Stimulated activated CD8-positive, alpha-beta memory T cell treated with anti-CD3 and anti-CD28 coated beads, Interleukin-2, amount 100 ng/mL, for 48 hours (primary cell): ENCODE measurements at places on chromosomes 1 and 21.
A peak's percentile ranks its signal among the peaks of the same experiment; 100 is the strongest.

- DNase-seq: no peak
Measured at GRCh38 chr1:91476533-91477217, 24.0 kb upstream of the CDC7 start.

- DNase-seq: no peak
Measured at GRCh38 chr1:59595774-59596173, 219.0 kb upstream of the HOOK1 start.

DNA sequence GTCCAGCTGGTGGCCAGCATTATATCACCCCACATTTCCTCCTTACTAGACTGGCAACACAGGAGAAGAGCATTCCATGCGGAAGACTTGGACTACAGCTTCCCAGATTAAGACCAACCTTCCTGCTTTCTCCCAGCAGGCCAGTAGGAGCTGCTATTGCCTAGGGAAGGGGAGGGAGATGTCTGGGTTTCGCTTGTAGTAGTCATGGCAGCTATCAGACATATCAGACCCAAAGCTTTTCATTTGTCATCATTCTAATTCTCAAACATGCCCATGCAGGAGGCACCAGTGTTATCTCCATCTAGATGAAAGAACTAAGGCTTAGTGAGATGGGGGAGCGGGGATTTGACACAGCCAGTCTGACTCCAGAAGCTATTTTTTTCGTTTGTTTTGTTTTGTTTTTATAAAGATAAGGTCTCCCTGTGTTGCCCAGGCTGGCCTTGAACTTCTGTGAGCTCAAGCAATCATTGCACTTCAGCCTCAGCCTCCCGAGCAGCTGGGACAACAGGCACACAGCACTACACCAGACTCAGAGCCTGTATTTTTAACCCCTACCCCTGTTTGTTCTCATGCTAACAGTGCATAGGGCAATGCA lies 4.5 kb downstream of the PLA2G2A start:
- no peak for DNase-seq

GRCh38 chr1:179990847-179991246 lies 36.2 kb downstream of the CEP350 start:
- no peak for DNase-seq

GRCh38 chr1:20449735-20450311 lies 36.2 kb downstream of the CAMK2N1 start:
- no peak for DNase-seq

DNA sequence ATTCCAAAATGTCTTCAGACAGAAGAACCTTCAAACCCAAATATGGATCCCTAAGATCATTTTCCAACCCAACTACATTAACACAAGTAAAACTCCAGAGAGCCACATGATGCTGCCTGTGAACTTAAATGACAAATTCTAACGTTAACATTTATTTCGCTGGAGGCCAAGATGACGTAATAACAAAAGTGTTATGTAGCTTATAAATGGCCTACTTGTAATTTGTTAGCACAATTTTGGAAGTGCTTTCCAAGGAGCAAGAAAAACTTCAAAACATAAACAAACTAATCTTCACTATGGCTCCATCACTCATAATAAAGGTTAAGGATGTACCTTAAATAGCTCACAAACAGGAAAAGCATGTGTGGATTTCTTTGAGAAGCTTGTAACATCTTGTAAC lies 126.7 kb downstream of the HLCS start:
- no peak for DNase-seq

DNA sequence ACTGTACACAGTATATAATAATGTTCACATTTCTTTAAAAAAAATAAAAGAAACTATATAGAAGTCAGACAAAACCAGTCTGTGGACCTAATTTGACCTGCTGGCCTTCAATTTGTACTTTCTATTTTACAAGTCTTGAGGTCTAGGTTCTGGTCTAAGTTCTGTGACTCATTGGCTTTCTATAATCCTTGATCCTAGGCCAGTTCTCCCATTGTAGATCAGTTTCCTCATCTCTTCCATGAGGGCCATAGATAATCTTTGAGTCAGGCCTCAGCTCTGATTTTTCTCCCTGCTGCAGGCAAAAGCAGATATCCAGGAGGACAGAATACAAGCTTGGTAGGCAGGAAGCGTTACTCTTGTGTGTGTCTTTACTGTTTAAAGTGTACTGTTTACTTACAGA lies 603.7 kb upstream of the CAMK1G start:
- DNase-seq: no peak

DNA sequence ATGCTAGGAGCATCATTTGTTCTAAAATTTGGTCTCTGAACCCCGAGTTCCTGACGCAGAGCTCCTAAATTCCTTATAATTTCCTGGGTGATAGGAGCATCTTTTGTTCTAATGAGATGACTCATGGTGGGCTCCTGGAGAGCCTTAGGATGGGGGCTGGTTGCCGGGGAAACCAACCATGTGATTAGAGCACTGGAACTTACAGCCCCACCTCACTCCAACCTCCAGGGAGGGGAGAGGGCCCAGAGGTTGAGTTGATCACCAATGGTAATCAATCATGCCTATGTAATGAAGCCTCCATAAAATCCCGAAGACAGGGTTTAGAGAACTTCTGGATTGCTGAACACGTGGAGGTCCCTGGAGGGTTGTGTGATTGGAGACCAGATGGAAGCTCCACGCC lies 7.7 kb downstream of the SHISAL2A start:
- no peak for DNase-seq

- no peak for DNase-seq
Measured at GRCh38 chr1:225488676-225489075, 60.8 kb upstream of the LBR start.

DNA sequence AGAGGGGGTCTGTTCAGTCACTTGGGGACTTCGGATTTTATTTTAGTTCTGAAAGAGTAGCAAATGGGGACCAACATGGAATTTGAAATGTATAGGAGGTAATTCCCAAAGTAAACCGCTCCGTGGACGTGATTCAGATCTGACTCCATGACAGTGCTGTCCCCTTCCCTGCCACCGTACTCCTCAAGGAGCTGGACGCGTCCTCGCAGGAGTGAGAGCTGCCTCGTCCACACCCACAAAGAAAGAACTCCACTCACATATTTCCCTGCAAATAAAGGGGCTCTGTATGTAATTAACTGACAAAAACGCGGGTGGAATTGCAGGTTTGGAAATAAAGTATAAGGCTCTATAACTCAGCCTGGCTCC lies 183.6 kb downstream of the ETS2 start:
- DNase-seq: no peak

DNA sequence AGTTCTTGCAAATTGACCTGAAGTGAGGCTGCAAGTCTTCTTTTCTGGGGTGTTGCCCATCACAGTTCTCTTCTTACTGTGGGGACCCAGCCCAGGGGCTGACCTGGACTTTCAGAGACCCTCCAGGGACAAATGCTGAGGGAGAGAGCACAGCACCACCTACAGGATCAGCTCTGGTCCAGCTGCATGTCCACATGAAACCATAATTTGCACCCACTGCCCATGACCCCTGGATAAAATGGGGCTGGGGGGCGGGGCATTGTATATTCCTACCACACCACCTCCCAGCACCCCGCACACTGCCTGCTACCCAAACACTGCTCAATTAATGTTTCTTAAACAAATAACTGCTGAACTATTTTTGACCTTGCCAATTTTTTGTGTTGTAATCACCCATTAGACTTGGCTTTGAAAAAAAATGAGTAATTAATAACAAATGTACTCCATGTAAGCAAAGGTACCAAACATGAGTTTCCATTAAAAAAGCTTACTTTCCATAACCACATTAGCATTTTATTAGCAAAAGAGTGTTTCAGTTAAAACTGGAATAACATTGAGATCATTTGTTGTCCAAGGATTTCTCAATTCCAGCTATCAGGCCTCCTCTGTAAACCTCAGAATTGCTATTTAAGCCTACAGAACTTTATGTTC lies 168.0 kb upstream of the RAB4A start:
- DNase-seq: no peak

- DNase-seq: no peak
Measured at GRCh38 chr21:21712748-21713520, 714.7 kb downstream of the NCAM2 start.

DNA sequence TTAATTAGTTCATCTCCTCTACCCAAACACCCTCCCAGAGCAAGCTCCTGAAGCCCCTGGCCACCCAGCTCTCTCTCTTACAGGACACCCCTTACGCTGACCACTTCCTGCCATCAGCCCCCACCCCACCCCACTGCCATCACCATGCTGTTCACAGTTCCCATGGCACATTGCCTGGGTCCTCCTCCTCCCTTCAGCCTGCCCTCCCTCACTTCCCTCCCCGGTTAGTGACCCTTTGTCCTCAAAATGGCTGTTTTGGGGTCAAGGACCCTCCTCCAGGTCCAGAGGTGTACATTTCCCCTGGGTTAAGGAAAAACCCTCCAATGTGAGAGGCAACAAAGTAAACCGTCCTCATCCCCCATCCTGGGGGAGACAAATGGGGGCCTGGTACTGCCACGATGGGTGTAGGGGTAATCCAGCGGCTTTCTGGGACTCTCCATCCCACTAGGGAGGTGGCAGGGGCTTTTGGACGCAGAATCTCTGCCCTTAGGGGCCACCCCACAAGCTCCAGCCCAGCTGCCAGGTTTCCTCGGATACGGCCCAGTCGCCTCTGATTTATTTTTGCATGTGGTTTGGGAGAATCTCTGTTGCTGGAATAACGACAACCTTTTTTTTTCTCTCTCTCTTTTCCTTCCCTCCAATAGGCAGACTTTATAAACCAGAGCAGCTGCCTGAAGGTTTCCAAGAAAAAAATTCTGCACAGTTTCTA lies 8.5 kb downstream of the CAMK2N1 start:
- DNase-seq: no peak

GRCh38 chr1:175222296-175222938 lies 29.8 kb upstream of the KIAA0040 start:
- no peak for DNase-seq

DNA sequence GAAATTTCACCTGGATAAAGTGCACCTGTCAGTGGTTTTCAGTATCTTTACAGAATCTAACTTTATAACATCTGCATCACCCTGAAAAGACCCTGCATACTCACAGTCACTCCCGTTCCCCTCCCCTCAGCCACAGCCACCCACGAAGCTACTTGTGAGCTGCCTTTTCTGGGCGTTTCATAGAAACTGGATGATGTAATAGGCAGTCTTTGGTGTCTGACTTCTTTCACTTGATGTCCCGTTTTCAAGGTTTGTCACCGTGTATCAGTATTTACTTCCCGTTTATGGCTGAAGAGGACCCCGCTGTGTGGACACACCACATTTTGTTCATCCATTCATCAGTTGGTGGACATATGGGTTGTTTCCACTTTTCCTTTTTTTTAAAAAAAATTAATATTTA lies 47.8 kb upstream of the LRRC3 start:
- DNase-seq: no peak

DNA sequence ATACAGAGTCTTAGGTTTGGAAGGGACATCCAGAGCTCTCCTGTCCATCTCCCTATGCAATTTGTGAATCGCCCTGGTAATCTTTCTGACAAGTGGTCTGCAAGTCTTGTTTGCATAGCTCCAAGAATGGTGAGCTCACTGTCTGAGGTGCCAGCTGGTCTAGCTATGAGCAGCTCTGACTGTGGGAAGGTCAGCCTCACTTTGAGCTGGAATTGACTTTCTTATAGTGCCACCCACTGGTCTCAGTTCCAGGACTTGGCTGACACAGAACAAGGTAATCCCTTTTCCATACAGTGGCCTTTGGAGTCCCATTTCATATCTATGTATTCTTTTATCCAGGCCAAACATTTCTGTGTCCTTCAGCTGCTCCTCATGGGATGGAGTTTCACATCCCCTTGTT lies 95.6 kb upstream of the C8B start:
- no peak for DNase-seq

DNA sequence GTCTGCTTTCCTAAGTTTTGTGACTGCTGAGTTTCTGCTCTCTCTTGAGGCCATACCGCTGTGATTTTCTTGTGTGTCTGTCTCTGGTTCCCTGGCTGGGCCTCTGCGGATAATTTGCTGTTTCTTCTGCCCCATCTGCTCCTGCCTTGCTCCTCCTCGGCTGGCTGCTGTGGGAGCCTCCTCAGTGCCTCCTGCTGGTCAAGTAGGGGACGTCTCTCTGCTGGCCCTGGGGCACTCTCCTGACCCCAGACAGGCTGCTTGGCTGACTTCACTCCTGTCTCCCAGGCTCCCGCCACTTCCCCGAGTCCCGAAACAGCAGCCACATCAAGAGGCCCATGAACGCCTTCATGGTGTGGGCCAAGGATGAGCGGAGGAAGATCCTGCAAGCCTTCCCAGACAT lies 28.5 kb downstream of the ETNK2 start:
- DNase-seq: no peak

DNA sequence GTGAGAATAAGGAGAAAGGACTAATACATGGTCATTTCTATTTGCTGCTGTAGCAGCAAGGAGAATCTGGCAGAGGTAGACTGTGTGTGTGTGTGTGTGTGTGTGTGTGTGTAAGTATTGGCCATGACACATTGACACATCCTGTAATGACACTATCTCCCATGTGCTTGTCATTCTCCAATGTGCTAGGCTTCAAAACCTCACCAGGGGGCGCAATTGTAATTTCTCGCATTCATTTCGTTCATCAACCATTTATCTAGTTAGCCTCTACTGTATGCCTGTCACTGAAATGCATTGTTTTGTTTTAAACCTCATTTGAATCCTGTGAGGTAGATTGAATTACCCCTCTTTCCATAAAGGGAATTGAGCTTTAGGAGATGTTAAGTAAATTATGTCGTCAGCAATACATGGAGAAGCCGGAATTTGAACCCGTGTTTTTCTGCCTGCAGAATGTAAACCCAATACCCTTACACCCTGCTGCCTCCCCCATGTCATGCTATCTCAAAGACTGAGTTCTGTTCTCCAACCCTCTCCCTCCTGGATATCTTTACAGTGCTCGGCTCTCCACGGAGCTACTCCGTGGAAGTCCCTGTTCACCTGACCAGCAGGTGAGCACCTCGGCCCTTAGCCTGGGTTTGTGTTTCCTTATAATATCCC lies 100.8 kb downstream of the UCK2 start:
- DNase-seq: no peak

- no peak for DNase-seq
Measured at GRCh38 chr1:226872437-226872836, 2.0 kb downstream of the PSEN2 start.

GRCh38 chr1:160261556-160261892 lies 825 bp downstream of the DCAF8 start:
- DNase-seq: peak; percentile 51

GRCh38 chr21:45030682-45031570 lies 43.5 kb upstream of the ADARB1 start:
- no peak for DNase-seq

- no peak for DNase-seq
Measured at GRCh38 chr1:65253800-65254319, 55.5 kb upstream of the DNAJC6 start.

- no peak for DNase-seq
Measured at GRCh38 chr1:25245809-25246599, 1.2 kb downstream of the RSRP1 start.
